ENCODE measurements at places on chromosomes 1 and 21.
A peak's percentile ranks its signal among the peaks of the same experiment; 100 is the strongest.

GRCh38 chr1:23237508-23237907, 20.2 kb upstream of the HTR1D start:
- no peak for DNase-seq

DNA sequence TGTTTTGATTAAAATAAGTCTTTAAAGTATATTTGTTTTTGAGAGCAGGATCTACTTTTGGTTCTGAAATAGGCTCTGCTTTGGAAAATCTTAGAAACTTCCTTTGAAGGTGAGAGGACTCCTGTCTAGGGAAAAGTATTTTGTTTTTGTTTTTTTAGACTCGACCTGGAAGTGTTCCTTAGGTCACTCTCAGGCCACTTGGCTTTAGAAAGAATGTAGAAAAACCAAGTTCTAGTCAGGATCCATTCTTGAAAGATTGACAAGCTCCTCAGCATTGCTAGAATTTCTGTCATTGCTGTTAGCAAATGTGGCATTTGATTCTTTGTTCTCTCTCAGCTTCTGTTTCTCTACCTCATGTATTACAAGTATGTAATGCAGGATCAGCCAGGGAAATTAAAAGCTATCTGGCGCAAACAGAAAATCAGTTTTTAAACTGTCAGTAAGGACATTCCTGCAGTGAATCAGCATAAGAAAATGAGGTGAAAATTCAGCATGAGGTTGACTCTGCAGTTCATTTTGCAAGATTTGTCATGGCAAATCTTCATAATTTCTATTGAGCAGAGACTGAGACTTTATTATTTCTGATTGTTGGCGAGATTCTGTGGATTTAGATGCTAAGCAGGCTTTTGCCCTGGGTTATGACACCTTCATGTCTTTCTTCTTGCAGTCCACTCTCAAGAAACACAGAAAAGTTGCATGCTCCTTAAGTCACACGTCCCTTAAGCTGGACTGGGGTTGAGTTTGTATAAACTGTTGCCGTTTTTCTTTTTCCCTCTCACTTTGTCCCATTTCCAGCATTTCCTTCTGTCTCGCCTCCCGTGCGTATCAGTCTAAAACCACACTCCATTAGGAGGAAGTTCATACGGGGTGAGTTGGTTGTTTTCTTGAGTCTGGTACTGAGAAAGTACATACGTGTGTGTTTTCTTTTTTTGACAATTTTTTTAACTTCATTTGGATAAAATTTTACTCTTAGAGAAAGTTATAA, 12.6 kb downstream of the NTPCR start:
- no peak for DNase-seq

- peak; percentile 56 for DNase-seq
Observed at GRCh38 chr1:152347116-152347728, 12.6 kb downstream of the FLG2 start.

DNA sequence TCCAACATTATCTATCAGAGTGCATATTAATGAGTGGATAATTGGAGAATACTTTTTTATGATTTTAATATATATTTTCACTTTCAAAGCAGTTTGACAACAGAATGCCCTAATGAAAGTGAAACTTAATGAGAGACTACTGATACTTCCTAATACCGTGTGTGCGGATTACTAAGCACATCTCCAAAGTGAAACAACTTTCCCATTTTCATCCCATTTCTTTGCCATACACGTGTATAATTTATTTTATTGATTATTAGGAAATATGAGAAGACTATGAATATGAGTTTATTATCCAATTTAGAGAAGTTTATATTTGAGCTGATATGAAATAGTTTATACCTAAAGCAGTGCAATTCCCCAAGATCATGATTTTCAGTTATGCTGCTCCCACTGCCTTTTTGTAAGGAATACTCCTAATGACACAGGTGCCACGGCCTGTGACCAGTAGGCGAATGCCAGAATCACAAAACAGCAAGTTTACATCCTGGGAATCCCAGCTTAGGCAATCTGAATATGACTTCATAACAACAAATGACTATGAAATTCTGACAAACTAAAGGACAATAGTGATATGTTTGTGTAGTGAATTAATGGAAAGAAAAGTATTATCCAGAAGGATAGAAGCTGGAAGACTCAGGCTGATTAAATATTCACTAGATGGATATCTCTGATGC, 202.9 kb downstream of the NCAM2 start:
- no peak for DNase-seq

- no peak for DNase-seq
Observed at GRCh38 chr1:6700853-6701436, 671 bp downstream of the DNAJC11 start.

GRCh38 chr1:49297783-49298182, 521.1 kb upstream of the BEND5 start:
- no peak for DNase-seq

DNA sequence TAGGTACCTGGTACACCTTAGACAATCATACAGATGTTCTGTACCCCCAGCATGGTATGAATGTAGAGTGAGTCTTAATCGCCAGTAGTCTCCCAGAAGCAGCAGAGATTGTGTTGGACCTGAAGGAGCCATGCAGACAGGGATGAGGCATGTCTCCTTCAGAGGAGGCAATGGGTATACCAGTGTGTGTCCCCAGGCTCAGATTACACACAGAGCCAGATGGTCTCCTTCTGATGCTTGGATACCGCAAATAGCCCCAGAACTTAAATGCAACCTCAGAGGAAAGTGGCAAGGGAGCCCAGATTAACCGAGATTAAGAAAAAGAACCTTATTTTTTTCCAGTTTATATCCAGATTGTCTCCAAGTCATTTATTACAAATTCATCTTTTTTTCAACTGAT, 96.8 kb upstream of the C21orf91 start:
- DNase-seq, result no peak

DNA sequence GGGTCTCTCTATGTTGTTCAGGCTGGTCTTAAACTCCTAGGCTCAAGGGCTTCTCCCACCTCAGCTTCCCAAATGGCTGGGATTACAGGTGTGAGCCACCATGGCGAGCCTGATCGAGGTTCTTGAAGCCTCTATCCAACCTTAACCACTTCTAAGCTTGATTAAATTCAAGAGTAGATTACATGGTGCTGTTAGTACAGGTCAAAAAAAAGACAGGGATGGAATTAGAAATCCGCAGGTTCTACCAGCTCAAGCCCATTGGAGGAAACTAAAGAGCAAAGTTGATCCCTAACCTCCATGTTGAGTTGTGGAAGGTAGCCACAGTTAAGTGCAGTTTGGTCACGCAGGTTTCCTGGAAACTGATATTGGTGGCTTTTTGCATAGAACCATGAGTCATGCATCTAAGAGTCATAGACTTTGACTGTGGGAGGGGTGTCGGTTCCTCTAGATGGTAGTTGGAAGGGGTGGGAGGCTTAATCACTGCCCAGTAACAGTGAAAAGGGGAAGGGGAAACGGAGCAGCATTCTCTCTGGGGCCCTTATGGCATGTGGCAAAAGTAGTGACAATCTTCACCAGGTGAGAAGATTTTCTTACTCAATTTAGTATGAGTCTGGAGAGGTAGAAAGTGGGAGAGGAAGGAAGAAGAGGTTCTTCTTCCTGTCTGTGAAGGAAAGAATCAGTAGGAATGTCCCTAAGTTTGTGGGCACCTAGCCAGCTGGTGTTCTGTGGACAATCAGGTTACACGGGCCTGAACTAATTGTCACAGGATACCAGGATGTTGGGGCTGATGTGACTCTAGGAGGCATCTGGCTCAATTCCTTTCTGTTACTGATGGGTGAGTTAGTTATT, 7.0 kb downstream of the CD53 start:
- no peak for DNase-seq

- DNase-seq, result no peak
Observed at GRCh38 chr21:26769613-26770188, 75.5 kb downstream of the ADAMTS1 start.

GRCh38 chr1:220808345-220809186, 21.9 kb downstream of the MTARC1 start:
- DNase-seq, result no peak

GRCh38 chr1:12478612-12478985, 139.4 kb downstream of the DHRS3 start:
- DNase-seq, result no peak

- no peak for DNase-seq
Observed at GRCh38 chr1:211613108-211613947, 34.4 kb upstream of the SLC30A1 start.

GRCh38 chr1:10724052-10724494, 72.4 kb downstream of the CASZ1 start:
- DNase-seq, result peak; percentile 68

- peak; percentile 43 for DNase-seq
Observed at GRCh38 chr1:208154679-208155642, 89.2 kb downstream of the PLXNA2 start.

GRCh38 chr1:18530587-18531502, 50.1 kb downstream of the KLHDC7A start:
- DNase-seq, result no peak

DNA sequence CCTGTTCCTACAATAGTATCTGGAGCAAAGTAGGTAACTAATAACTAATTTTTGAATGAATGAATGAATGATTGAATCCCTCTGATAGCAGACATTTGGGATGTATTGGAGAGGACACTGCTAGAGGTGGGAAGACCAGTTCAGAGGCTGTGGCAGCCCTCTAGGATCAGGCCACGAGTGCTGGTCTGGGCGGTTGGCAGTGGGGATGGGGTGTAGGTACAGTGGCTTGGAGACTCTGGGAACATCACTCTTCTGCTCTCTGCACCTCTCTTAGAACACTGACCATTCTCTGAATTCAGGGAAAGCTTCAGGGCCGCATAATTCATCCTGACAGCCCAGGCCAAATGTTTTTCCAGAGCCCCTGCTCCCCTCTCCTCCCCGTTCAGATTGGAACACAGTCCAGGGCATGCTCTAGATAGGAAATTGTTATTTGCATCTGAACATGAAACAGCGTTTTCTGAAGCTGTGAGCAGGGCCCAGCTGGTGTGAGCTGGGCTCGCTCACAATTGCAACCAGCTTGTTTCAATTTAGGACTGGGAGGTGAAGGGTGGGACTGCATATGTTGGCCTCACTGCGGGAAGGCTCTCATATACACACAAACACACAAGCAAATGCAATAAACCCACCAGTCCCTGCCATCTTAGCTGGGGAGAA, 253.1 kb upstream of the USP24 start:
- DNase-seq, result no peak

GRCh38 chr1:163196449-163196787, 6.3 kb downstream of the RGS5 start:
- DNase-seq, result no peak

GRCh38 chr1:209223791-209224190, 359.7 kb upstream of the CAMK1G start:
- no peak for DNase-seq

GRCh38 chr1:151549199-151549598, 9.1 kb downstream of the TUFT1 start:
- DNase-seq, result no peak

DNA sequence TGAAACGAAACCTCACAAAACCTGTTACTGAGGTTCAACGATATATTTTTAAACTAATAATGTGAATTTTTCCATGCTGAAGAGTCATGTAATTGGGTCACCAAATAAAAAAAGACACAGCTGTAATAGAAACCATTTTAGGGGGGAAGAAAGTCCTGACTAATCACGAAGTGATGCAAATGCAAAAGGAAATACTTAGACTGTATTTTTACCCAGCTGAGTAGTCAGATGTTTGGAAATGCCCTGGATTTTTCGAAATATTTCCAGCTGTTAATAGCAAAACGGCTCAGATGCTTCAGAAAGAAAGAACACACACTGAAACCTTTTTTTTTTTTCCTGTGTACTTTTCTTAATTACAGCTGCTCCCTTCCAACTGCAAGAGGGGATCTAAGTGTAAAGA, 210.3 kb downstream of the SETD4 start:
- no peak for DNase-seq

DNA sequence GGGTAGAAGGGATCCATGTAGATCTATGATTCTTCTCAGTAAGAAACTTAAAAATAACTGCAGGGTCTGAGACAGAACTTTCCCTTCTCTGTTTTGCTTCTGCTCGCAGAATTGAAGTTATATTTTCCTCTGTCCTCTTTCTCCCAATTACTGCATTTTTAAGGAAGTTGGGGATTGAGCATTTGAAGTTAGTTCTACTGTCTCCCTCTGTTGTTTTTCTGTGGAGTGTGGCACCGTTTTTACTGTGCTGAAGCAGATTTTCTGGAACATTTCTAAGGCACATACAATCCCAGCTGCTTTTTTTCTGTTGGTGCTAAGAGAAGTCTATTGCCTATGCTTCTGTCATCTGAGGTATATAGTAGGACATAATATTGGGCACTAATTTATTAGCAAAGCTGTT, 43.3 kb downstream of the RASAL2 start:
- DNase-seq, result no peak

- no peak for DNase-seq
Observed at GRCh38 chr1:239428120-239428710, 41.8 kb downstream of the CHRM3 start.

DNA sequence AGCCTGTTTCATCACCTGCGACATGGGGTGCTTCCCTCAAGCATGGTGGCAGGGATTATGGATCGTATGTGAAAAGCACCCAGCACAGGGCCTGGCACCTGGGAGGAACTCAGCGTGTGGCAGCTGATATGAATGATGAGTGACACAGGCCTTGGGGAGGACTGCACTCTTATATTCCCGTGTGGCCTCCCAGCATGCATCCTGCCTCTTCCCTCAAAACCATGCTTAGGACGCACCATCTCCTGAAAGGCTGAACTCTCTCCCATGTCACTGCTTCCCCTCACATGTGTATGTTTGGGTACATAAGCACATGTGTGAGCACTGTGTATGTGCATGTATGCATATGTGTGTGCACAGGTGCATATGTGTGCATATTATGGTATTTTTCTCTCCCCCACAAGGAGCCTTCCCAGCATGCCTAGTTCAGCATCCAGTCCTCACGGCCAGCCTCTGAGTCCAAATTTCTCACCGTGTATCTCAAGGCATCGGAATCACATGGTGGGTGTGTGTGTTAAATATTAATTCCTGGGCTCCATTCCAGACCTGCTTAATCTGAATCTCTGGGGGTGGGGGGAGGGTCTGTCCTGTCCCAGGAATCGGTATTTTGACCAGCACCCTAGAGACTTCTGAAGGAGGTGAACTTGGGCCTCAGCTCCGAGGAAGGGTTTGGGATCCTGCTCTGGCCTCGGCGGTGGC, 12.8 kb downstream of the MYOM3 start:
- DNase-seq, result no peak

DNA sequence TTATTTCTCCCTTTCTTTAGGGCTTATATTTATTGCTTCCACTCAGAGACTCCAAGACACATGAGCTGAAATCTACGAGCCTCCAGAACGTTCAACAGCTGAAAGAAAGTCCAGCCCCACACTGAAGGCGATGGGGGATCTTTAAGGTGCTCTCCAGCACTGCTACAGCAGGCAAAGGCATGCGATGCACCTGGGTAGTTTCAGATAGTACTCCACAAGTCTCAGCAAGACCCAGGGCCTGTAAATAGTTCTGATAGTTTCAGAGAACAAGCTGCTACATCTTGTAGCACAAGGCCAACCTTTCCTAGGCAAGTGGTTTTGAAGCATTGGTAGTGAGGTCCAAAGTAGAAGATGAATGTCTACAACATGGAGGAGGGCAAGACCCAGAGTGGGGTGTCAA, 2.2 kb upstream of the HSD3B1 start:
- no peak for DNase-seq

- DNase-seq, result no peak
Observed at GRCh38 chr1:231515748-231516147, 12.7 kb upstream of the TSNAX start.

- DNase-seq, result no peak
Observed at GRCh38 chr1:163069142-163069541, at the start of gene RGS4. Gene RGS4, plus strand, starts transcription at chr1:163069361. Its CDS starts 124 bp downstream, at chr1:163069485.

GRCh38 chr1:226365831-226366231, 42.1 kb downstream of the PARP1 start:
- no peak for DNase-seq
